ENCODE measurements at places on chromosomes 4 and X.

- no peak for DNase-seq
These were observed 13.4 kb upstream of the CHRNA9 start for GRCh38 chr4:40321574-40322275.

DNA sequence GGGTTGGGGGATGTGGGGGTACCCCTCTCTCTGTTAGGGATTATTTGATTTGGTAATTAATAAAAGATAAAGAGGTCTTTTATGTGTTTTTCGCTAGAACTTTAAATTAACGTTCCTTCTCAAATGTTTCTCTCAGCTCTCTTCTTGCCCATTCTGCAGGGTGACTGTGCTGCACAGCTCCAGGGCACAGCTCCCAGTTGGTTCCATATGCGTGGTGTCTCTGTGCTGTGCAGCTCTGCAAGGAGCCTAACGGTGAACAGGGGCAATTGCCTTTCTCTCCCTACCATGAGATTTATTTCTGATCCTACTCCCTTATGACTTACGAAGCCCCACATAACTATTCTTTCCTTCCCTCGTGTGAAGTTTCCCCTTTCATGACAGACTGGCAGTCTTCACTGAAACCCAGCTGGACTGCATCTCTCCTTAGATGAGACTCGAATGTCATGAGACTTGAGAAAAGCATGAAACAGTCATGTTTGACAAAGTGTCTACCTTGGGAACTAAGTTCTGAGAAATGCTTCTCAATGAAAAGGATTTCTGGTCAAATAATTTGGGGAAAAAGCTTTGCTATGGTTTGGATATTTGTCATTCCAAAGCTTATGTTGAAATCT is 50.2 kb upstream of the SPRY1 start:
- DNase-seq = no peak

GRCh38 chrX:132216806-132217202 is 2.4 kb downstream of the RAP2C start:
- DNase-seq = no peak

DNA sequence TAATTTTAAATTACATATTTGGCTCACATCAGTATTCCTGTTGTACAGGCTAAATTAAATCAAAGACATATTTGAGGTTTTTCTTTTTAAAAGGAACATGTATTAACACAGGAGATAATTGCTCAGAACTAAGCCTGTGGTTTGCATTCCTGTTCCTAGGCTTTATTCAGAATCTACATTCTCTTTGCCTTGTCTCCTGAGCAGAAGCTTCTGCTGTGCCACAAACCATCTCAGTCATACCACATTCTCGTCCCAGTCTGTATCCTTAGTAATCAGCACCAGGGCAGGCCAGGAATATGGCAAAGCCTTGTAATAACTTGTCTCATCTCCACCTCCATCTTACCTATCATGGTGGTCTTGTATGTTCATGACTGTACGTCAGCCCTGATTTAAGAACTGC is 162.8 kb downstream of the ARHGAP24 start:
- no peak for DNase-seq

GRCh38 chr4:6055030-6055429 is 36.8 kb upstream of the C4orf50 start:
- no peak for DNase-seq

- no peak for DNase-seq
These were observed 13.7 kb downstream of the ZBTB33 start for GRCh38 chrX:120264341-120264740.

GRCh38 chr4:37960679-37961450 is 667 bp downstream of the PTTG2 start:
- DNase-seq = no peak

Measured in DMS79 (cell line).